ENCODE measurements at places on chromosomes 7 and 10.

GRCh38 chr7:7517754-7518153, 17.9 kb downstream of the COL28A1 start:
- DNase-seq = no peak

- DNase-seq = peak; percentile 12
Measured at GRCh38 chr7:6271694-6272440, 557 bp downstream of the CYTH3 start.

DNA sequence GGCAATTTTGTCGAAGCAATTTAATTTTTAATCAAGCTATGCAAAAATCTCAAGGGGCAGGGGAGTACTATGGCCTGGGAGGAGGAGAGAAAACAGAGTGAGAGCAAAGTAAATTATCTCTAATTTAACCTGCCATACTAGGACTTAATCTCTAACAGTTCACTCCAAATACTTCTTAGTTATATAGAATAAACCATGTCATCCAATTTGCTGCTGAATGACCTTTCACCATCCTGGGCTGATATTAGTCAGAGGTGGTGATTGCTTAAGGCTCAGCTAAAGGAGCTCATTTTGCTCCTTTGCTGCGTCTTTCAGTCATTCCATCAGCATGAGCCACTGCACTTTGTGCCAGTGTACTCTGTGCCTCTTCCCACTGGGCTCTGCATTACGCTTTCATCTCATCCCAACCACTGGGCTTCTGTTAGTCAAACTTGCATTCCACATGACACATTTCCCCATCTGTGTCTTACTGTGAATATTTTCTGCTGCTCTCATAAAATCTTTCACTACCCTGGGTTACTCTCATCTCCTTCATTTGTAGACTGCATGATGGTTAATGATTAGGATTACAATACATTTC, 84.3 kb downstream of the CD36 start:
- no peak for DNase-seq

DNA sequence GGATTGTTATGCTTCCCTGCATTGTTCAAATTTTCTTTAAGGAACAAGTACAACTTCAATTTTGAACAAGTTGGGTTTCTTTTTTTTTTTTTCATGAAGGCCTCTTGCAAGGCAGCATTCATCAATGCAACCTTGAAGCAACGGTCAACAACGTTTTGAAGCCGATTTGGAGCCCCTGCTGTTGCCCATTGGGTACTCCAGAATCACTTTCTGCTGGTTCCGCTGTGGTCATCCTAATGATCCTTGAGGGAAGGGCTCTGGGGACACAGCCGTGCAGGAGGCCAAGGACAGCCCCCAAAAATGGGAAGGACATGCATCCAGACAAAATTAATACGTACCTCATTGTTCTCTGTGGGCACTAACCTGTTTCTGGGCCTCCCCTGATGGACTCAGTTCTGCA, 84.6 kb upstream of the MGMT start:
- DNase-seq = no peak

DNA sequence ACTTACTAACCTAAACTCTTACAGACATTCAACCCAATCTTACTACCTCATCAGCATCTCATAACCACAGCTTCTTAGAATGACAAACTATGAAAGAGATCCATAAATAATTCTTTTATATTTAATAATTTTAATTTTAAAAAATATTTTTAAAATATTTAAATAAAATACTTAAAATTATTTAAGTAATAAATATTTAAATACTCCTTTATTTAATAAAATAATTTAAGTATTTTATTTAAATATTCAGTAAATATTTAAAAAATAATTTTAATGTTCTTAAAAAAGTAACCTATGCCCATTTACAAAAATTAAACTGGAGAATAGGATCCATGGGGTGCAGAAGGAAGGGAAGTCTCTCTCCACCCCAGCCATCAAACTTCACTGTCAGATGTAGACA, 627.3 kb upstream of the MGMT start:
- no peak for DNase-seq

DNA sequence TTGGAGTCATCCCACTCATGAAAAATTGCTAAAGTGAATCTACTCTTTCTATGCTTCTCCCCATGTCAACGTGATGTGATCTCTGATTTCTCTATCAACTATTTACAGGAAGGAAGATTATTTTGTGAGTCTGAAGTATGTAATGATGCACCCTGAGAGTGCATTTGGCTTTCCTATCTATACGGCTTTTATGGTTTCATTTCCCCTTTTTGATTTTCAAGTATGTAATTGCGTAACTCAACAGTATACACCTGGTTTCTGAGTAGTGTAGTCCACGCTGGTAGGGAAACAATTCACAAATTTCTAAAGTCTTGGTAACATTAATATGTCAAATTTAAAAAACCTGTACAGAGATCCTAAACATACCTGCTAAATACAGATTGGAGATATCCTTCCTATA, 194.7 kb upstream of the SEMA3A start:
- no peak for DNase-seq

- DNase-seq = no peak
Measured at GRCh38 chr10:129703287-129704137, 236.5 kb downstream of the MGMT start.

- DNase-seq = peak; percentile 37
Measured at GRCh38 chr7:151756076-151756731, 120.7 kb downstream of the PRKAG2 start.

DNA sequence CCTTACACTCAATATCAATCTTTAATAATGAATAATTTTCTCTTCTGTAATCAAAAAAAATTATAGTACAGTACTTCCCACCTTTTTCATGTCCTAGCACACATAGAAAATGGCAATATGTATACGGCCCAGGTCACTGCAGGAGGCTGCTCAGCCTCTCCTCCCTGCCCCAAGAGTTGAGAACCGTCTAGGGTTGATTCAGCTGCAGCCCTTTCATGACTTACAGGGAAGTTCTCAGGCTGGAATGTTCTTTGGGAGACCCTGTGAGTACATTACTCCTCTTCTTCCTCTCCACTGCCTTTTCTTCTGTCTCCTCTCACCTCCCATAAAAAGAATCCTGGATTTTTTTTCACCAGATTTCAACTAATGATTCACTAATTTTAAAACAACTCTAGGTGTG, 180.0 kb downstream of the HDAC9 start:
- no peak for DNase-seq

- DNase-seq = no peak
Measured at GRCh38 chr10:33015761-33016547, 57.9 kb upstream of the ITGB1 start.

DNA sequence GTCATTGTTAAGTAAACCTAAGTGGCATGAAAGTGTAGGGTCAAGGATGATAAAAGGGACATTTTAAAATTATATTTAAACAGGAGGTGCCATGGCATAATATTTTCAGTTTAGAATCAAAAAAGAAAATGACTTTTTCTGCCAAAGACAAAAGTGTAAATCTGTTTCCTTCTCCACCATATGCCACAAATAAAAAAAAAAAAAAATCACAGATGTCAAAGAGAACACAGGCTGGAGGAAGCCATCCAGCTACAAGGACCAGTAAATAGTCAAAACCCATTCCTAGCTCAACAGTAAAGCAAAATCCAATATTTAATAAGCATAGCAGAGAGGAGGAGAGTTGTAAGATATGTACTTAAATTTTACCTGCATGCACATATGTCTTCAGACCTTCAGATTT, 321.3 kb upstream of the TMEM229A start:
- DNase-seq = no peak

DNA sequence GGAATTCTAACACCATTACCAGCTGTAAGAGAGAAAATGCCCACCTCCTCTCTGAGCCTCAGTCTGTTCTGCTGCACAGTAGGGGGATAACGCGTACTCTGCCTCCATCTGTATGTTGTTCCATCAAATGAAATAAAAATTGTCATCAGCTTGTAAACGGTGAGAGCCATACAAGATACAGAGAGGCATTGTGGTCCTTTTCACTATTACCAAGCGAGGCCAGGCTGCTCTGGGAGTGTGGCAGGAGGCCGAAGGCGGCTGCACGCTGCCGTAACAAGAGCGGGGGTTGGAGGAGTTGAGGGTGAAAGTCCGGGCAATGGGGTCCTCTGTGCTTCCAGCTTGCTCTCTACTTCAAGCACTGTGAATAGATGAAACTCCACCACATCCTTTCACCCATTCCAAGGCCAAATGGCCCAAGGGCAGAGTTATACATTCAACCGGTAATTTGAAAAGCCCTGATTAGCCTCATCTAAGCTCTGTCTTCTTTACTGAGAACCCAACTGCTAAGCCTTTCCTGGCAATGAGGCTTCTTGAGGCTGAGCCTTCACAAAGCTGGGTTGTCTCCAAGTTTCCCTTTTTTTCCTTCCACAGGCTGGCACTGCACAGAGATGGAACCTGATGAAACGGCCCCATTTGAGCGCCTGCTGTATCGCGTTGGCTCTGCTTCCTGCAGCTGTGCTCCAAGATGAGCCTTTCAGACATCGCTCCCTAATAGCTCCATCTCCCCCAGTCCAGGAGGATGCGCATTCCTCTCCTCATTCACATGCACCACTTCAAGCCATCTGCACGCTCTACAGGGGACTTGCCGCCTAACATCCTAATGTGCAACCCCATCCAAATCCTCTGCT, 47.2 kb downstream of the PYROXD2 start:
- no peak for DNase-seq

- no peak for DNase-seq
Measured at GRCh38 chr7:70270149-70270548, 671.9 kb downstream of the AUTS2 start.

- DNase-seq = no peak
Measured at GRCh38 chr10:122245136-122245535, 26.0 kb upstream of the BTBD16 start.

DNA sequence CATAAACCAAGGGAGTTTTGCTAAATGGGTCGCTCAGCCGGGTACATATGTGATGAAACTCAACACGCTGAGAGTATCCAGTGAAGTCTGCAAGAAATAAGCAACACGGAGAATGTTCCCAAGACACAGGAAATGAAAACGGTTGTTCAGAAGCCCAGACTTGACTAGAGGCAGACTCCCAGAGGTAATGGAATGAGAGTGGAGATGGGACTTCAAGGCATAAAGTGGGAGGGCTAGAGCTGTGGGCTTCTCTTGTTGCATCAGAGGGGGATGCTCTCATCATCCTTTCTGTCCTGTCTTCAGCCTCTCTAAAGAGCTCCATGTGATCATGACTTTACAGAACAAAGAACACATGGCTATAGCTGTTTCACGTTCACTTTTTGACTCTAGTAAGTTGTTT, 88.3 kb downstream of the BAMBI start:
- no peak for DNase-seq

DNA sequence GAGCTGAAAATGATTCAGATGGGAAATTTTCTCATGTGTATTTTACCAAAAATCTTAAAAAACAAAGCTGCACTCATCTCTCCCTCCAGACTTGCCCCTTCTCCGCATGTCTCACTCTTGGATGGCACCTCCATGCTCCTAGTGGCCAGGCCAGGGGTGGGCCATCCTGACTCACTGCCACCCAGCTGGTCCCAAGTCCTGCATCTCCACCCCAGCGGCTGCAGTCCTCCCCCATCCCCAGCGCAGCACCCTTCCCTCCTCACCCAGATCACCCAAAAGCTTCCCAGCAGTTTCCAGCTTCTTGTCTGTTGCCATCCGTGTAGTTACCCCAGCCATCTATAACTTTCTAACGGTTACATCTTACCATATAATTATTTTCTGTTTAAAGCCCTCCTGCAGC, 53.0 kb upstream of the INSIG1 start:
- no peak for DNase-seq

DNA sequence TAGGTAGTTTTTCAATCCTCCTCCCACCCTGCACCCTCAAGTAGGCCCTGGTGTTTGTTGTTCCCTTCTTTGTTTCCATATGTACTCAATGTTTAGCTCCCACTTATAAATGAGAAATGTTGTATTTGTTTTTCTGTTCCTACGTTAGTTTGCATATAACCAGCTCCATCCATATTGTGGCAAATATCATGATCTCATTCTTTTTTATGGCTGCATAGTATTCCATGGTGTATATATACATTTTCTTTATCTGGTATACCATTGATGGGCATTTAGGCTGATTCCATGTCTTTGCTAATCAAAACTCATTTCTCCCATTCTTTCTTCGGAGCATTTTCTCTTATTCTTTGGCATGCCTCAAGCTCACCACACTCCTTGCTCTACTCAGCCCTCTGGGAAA, 789.6 kb upstream of the KCND2 start:
- DNase-seq = no peak

All from activated CD4-positive, alpha-beta T cell treated with anti-CD3 and anti-CD28 coated beads, Interleukin-2, amount 50 U/mL, for 1 hour (primary cell).